ENCODE measurements at places on chromosomes 1 and 21. TPM values are rescaled to one million over a fixed set of nuclear protein-coding genes. Genes with fewer than 3 reads are reported as not detected.

DNA sequence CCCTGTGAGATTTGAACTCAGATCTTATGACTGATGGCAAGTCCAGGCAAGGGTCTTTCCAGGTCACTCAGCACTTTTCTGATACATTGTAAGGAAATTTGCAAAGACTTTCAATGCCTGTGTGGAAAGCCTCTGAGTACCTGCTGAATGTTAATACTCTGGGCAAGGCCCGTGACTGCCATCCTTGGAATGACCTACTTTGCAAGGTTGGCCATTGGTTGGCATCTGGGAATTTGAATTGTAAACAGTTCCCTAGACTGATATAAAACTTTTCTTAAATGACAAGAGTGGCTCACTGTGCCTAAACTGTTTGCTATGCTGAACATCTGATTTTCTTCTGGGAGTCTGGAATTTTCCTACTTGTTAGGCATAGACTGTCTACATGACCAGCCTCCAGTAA lies 57.1 kb downstream of the CD2 start:
- DNase-seq, result no peak

TMPRSS15 gene
- not detected for total RNA-seq

GRCh38 chr1:65626003-65626402 lies 166.7 kb upstream of the PDE4B start:
- no peak for DNase-seq

SERINC2 gene
- 0.23 TPM for total RNA-seq

GRCh38 chr21:31727181-31727580 lies 4.7 kb downstream of the SCAF4 start:
- no peak for DNase-seq
